ENCODE measurements at places on chromosomes 2 and 18. TPM values are rescaled to one million over a fixed set of nuclear protein-coding genes. Genes with fewer than 3 reads are reported as not detected.

The COL5A2 gene
- total RNA-seq = 43.5 TPM

The SYT4 gene
- not detected for total RNA-seq

The ALK gene
- total RNA-seq = not detected

The CACNB4 gene
- 0.08 TPM for total RNA-seq

The BCS1L gene
- 62.5 TPM for total RNA-seq

The PLGLB1 gene
- 0.55 TPM for total RNA-seq

The SERPINB2 gene
- total RNA-seq = 59.3 TPM

The LYG2 gene
- total RNA-seq = not detected

The IL1F10 gene
- 0.08 TPM for total RNA-seq

The CHN1 gene
- 1.1 TPM for total RNA-seq

The RAB17 gene
- 4.8 TPM for total RNA-seq

The QPCT gene
- total RNA-seq = 9.7 TPM

The THSD7B gene
- not detected for total RNA-seq

The MARCHF7 gene
- 55.1 TPM for total RNA-seq

All from hair follicular keratinocyte (primary cell).